Iris pigment epithelial cell (primary cell): ENCODE measurements at places on chromosomes 2 and 18.

GRCh38 chr2:10278029-10278762 lies 24.5 kb upstream of the HPCAL1 start:
- DNase-seq = peak; percentile 26

- DNase-seq = no peak
These were observed 243.0 kb downstream of the WDPCP start for GRCh38 chr2:63345285-63345633.

DNA sequence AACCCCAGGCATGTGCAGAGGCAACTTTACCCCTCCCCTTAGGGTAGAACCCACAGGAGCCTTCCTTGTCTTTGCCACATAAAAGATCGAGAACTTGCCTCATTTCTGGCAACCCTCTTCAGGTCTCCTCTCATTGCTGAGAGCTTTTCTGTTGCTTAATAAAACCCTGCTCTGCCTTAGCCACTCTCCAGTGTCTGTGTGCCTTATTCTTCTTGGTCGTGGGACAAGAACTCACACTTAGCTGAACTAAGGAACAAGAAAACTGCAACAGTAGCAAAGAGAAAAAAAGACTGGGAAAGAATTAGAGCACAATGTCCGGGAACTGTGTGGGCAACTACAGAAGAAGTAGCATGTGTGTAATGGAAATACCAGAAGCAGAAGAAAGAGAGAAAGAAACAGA lies 56.2 kb upstream of the SMIM21 start:
- no peak for DNase-seq

- no peak for DNase-seq
These were observed 175.8 kb downstream of the AGPS start for GRCh38 chr2:177568390-177568789.

- peak; percentile 70 for DNase-seq
These were observed 592 bp downstream of the ME2 start for GRCh38 chr18:50879302-50880118.

DNA sequence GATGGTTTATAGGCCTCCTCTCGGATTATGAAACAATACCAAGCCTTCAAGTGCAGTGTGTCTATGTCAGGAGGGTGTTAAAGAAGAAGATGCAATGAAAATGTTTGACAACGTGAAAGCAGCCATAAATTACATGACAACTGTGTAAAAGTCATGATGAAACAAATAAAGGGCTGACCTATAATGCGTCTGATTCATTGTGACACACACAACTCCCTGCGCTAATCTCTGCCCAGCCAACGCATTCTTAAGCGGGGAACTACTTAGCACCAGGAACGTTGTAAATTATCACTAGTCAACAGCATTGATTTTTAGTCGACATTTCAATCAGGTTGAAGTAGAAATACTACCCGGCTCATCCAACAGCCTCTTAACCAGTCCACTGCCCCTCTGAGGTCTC lies 26.8 kb downstream of the BCL11A start:
- DNase-seq = no peak

DNA sequence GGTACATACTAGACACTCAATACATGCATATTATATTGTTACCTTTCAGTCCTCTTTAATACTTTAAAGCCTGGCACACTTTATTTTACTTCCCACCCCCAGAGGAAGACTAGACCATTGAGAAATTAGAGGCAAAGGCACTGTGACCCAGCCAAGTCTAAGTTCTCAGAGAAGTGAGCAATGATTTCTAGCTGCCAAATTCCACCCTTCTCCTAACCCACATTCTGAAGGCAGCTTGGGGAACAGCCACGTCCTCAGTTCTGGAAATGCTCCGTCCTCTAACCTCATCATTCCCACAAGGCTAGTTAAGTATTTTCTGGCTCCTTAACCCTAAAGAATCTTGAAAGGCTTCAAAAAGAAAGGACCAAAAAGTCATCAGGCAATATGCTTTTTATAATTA lies 86.6 kb downstream of the COL5A2 start:
- DNase-seq = peak; percentile 87

GRCh38 chr2:68709421-68709911 lies 25.1 kb upstream of the ARHGAP25 start:
- DNase-seq = peak; percentile 36

- DNase-seq = no peak
These were observed 131.7 kb upstream of the ITGA6 start for GRCh38 chr2:172295677-172296076.

GRCh38 chr2:39241588-39241987 lies 2.2 kb downstream of the CDKL4 start:
- no peak for DNase-seq
